ENCODE measurements at places on chromosomes 3 and 15.

DNA sequence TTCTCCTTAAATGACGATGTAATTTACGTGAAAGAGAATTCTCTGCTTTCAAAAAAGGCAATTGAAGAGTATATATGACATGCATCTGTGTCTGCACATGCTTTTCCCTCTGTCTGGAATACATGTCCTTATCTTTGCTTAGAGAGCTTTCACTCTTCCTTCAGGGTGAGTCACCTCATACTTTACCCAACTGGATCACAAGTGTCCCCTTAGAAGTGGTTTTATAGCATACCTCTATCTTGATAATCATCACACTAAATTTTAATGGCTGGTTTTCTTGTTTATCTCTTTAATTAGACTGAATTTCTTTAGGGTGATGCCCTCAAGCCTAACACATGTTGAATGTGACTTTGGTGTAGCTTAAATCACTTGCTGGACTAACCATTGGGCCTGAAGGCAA is 178.9 kb downstream of the SV2B start:
- DNase-seq: no peak

DNA sequence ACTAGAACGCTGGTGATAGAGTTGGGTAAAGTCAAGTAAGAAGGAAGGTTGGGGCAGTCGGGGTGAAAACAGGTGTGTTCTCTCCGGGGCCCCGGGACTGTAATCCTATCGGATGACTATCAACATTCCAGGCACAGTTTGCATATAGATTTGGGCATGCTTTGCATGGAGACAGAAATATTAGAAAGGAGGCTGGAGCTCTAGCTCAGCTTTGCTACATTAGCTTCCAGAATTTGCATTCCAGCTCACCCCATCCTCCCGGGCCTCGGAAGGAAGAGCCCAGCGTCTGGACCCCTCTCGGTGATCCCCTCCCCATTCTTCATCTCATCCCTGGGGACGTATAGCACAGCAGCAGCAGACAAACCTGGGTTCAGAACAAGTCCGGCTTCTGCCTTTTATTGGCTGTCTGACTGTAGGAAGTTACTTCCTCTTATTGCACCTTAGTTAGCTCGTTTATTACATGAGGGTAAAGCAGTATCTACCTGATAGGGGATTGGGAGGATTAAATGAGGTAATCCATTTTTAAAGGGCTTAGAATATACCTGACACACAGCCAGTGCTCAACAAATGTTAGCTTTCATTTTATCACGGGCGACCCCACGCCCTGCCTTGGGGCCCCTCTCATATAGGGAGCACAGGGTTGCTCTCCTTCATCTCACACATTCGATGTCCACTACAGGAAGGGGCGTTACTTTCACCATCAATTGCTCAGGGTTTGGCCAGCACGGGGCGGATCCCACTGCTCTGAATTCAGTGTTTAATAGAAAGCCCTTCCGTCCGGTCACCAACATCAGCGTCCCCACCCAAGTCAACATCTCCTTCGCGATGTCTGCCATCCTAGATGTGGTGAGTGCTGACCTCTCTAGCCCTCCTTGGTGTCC is 3.2 kb downstream of the HTR3E start:
- no peak for DNase-seq

GRCh38 chr3:110666495-110666894 is 405.1 kb upstream of the NECTIN3 start:
- DNase-seq: no peak

DNA sequence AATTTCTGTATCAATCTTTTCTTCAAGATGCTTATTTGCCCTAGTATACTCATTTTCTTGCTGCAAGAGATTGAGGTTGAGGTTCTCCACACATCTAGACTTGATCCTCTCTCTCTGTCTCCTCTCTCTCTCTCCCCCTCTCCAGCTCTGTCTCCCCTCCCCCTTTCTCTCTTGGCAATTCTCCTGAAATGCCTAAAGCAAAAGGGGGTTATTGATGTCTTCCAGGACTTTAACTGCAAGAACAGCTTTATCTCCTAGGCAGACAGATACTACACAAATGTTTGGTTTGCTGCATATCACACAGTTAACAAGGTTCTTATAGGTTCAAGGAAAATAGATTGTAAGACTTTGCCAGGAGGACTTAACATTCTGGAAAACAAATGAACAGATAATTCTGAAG is 52.1 kb downstream of the TMEM212 start:
- DNase-seq: peak; percentile 62

DNA sequence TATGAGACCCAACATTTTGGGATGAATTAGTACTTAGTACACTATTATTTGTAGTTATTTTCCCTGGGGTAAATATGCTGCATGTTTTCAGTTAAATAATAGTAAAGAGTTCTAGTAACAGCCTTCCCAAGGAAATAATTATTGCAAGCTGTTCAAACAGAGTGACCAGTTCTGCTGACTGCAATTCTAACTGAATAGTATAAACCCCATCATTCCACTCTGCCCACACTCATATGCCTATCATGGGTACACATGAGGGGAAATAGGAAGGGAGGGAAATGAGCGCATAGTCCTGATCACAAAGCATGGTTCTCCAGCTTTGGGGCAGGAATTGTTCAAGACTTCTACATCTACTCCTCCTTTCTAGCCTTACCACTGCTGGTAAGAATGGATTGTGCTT is 18.7 kb downstream of the UQCC5 start:
- DNase-seq: no peak

- no peak for DNase-seq
These were observed 37.1 kb upstream of the ATP1B3 start for GRCh38 chr3:141839389-141839788.

GRCh38 chr15:26391567-26392194 is 381.2 kb downstream of the GABRB3 start:
- DNase-seq: no peak

GRCh38 chr3:14110699-14111098 is 14.0 kb downstream of the CHCHD4 start:
- no peak for DNase-seq

DNA sequence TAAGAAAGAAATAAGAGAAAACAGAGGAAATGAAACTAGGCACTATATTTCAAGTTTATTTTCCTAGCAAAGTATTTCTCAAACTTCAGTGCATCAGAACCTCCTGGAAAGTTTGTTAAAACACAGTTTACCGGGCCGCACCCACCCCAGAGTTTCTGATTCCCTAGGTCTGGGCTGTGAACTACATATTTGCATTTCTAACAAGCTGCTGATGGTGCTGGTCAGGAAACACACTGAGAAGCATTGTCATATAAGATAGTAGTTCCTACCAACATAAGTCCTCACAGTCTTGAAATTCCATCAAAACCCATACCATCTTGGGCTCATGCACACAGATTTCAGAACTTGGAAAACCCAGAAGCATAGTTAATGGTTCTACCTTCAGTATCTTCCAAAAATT is 8.3 kb downstream of the SLC9A9 start:
- no peak for DNase-seq

GRCh38 chr3:105791131-105791530 is 77.7 kb downstream of the CBLB start:
- DNase-seq: peak; percentile 83

GRCh38 chr3:190595179-190595795 is 81.4 kb downstream of the IL1RAP start:
- no peak for DNase-seq

DNA sequence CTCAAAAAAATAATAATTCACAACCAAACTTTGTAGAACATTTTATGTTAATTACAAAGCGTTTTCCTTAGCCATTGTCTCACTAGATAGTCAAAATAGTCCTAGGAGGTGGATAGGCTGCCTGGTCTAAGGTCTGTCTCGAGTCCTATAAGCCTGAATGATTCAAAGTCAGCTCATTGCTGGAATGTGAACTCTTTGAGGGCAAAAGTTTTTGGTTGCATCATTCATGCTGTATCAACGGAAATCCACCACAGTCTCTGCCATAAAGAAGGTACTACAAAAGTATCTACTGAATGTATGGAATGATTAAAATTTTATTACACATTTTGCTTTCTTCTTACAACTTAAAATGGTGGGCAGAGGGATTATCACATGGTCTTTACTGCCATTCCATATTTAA is 387.3 kb upstream of the RARB start:
- DNase-seq: no peak

DNA sequence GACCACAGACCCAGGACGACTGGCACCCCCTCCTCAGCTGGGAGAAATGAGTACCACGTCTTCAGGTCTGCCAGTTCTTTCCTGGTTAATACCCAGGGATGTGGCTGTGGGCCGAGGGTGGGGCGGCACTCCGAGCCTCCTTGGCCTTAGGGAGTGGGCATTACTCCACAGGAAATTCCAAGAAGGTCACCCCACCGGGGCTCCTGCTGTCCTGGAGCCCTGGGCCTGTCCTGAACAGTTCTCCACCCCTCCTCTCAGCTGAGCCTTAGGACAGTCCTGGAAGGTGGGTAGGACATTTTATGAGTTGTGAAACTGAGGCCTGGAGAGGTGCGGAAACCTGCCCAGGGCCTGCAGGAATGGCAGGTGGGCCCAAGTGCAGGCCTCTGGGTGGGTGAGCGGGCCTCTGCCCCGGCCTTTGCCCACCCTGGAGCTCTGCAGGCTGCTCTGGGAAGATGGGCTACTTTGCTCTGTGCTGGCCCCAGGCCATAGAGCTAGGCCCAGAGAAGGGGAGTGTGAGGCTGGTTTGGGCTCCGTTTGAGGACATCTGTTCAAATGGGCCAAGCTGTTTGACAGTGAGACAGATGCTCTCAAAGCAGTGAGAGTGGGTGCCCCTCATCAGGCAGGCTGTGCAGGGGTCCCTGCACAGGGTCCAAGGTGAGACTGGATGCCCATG is 103.1 kb downstream of the TMEM266 start:
- DNase-seq: no peak

DNA sequence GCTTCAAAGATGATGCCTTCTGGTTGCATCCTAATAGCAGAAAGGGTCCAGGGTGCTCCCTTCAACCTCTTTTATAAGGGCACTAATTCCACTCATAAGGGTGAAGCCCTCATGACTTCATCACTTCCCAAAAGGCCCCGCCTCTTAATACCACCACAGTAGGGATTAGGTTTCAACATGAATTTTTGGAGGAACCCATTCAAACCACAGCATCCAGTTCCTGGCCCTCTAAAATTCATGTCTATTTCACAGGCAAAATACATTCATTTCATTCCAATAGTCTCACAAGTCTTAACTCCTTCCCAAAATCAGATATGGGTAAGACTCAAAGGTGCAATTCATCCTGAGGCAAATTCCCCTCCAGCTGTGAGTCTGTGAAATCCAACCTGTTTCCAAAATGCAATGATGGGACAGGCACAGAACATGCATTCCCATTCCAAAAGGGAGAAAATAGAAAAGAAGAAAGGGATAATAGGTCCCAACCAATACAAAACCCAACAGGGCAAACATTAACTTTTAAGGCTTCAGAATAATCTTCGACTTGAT is 124.0 kb downstream of the ATP1B3 start:
- no peak for DNase-seq

- DNase-seq: no peak
These were observed 94.3 kb upstream of the TLE3 start for GRCh38 chr15:70192041-70192440.

DNA sequence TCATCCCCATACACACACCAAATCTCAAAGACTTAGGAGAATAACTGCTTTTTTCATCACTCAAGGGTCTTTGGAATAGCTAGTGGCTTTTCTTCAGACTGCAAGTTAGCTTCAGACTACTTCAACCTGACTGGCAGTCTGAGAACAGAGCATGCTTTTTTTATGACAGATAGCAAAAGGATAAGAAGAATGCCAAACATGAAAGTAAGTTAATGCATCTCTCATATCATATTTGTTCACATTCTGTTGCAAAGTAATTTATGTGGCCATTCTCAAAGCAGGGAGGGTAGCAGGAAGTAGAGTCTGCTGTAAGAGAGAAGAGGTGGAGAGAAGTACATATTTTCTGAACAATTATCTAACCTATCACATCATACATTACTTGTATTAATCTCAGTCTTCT is 544.4 kb downstream of the ZPLD1 start:
- DNase-seq: no peak

DNA sequence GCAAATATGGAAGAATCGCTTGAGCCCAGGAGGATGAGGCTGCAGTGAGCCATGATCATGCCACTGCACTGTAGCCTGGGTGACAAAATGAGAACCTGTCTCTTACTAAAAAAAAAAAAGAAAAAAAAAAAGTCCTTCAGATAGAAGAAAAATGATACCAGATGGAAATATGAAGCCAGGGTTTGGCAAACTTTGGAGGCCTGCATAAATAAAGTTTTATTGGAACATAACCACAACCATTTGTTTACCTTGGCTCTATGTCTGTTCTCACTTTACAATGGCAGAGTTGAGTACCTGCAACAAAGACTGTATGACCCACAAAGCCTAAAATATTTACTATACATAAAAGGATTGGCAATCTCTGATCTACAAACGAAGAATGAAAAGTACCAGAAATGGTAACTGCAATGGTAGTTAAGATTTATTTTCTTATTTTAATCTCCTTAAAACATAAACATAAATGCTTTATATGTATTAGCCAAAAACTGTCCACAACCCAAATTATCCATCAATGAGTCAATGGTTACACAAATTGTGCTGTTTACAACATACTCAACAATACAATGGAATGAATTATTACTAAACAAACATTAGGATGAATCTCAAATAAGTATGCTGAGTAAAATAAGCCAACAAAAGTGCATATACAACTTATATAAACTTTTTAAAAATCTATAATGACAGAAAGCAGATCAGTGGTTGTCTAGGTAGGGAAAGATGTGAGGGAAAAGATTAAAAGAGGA is 41.8 kb downstream of the GOLGB1 start:
- no peak for DNase-seq
